ENCODE measurements at places on chromosomes 1 and 21.

GRCh38 chr1:110060034-110060661, 10.3 kb downstream of the ALX3 start:
- DNase-seq, result peak; percentile 21

GRCh38 chr1:107964336-107965109, 457 bp downstream of the VAV3 start:
- no peak for DNase-seq

DNA sequence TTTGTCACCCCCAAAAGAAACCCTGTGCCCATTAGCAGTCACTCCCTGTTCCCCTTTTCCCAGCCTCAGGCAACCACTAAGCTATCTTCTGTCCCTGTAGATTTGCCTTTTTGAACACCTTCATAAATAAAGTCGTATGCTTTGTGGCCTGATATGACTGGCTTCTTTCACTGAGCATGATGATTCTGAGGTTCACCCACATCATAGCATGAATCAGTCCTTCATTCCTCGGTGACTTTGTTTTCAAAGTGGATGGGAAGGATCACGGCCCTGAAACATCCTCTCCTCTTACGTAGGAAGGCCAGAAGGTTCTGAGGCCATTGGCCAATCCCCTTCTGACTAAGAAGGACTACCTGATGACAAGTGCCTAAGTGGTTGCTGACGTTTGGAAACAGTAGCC, 39.1 kb downstream of the NIPAL3 start:
- no peak for DNase-seq

- no peak for DNase-seq
Measured at GRCh38 chr1:111719674-111720132, 19.5 kb downstream of the INKA2 start.

GRCh38 chr1:225874431-225874830, 7.7 kb downstream of the TMEM63A start:
- no peak for DNase-seq

- no peak for DNase-seq
Measured at GRCh38 chr1:19768353-19769210, 31.1 kb downstream of the TMCO4 start.

- DNase-seq, result no peak
Measured at GRCh38 chr1:85630493-85630892, 49.9 kb downstream of the CCN1 start.

DNA sequence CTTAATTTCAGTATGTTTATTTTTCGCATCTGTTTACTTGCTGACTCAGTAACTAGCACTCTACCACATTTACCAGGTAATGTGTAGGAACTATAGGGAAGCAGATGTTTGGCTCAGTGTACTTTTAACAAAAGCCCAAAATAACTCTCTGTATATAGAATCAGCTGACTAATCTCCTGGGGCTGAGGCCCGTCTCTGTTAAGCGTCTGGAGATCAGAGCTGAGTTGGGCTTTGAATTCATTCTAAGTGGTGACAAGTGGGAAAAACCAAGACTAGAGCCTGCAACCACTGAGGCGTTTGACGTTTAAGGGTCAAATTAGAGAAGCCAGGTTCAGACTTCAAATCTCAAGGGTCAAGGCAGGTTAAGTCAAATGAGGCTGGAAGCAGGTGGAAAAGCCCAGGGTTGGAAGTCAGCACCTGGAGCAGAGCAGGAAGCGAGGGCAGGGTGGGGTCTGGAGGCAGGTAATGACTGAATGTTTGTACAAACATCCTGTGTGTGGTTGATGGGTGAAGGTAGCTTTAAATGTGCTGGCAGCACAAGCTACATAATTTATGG, 56.8 kb upstream of the LYST start:
- DNase-seq, result no peak

DNA sequence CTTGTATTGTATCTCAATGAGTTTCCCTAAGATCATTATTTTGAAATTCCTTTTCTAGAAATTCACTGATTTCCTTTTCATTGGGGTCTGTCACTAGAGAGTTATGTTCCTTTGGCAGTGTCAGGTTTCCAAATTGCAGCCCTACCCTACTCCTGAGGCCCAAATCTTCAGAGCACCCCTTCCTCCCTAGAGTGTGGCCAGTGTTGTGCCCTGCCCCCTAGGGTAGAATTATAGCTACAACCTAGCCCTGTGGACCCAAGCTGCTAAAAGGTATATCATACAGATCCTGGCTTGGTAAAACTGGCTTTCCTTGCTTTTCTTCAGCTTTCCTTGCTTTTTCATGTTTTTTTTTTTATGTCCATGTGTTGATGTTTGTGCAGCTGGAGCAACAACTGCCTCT, 60.7 kb downstream of the DIPK1A start:
- no peak for DNase-seq

DNA sequence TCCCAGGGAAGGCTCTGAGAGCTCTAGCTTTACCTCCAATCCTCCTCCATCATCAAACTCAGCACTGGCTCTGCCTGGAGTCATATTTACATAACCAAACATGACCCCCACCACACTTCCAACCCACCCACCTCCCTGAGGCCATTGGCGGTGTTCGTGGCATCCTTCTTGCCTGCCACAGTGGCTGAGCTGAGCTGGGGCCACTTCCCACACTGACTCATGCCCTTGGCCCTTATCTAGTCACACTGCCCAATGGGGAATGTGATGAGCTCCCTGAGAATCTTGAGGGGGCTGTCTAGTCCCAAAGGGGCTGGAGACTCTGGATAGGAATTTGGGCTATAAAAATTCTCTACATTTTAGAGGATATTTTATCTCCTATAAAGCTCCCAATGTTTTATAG, 230.9 kb upstream of the IRF2BP2 start:
- DNase-seq, result no peak

DNA sequence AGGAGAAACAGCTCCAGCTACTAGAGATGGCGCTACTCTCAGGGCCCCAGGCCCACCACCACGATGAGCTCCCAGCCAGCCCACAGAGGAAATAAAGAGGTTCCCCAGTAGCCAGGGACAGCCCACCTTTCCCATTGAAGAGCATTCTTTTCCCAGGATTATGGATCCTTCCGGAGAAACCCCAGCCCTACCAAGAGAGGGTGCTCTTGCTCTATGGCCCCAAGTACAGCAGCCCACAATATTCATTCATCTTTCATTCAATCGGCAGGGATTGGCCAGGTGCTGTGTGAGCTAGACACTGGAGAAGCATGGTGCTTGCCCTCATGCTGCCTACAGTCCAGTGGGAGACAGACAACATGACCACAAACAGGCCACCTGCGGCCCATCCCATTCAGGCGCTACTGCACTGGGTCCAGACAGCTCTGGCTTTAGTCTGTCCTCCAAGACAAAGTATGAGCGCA, 29.9 kb downstream of the PMVK start:
- DNase-seq, result peak; percentile 2

DNA sequence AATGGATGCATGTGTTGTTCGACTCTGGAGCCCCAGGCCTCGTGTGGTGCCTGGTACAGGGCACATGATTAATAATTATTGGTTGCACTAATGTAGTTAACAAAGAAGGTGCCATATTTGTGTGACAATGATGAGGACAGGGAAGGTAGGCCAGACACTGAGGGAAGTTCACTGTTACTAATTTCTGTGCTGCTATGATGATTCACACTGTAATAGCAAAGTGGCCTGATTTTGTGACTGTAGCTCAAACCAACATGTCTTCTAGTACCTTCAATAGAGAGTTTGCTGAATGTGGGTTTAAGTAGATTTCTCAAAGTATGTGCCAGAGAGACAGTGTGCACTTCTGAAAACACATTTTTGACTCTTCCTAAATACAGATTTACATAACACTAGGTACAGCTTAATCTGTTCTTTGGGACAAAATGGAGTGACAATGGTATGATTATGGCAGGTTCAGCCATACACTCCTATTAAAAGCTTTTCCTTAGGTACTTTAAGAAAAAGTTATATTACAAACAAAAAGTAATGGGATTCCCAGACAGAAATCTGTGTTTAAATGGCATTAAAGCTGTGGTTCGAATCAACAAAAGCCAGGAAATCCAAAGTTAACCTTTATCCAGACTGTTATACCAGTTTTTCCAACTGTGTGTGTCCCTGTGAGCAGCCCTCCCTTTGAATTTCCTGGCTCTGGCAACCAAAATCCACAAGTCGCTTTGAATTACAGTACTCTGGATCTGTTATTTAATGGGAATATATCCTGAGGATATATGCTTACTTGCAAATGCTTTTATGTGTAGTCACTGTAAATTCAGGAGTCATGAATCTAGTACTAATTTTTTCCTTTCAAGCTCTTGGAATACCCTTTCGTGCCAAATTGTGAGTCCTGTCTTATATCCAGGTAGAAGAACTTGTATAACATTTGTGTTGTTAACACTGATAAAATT, 277.1 kb upstream of the SGIP1 start:
- no peak for DNase-seq

- DNase-seq, result no peak
Measured at GRCh38 chr1:101128211-101128727, 102.7 kb upstream of the DPH5 start.

DNA sequence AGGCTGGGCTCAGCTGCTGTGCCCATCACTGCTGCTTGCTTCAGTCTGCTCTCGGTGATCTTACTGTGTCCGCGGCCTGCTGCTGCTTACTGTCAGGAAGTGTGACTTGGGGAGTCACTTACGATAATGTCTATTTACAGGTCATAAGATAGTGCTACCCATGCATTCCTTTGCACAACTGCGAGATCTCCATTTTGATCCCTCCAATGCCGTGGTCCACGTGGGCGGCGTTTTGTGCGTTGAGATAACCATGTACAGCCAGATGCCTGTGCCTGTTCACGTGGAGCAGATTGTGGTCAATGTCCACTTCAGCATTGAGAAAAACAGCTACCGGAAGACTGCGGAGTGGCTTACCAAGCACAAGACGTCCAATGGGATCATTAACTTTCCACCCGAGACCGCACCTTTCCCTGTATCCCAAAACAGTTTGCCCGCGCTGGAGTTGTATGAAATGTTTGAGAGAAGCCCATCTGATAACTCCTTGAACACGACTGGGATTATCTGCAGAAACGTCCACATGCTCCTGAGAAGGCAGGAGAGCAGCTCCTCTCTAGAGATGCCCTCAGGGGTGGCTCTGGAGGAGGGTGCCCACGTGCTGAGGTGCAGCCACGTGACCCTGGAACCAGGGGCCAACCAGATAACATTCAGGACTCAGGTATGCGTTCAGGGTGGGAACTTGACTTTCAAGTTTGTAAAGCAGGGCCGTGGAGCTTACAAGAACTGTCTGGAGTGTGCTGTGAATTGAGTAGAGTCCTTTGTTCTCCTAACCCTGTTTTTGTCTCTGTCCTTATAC, 24.4 kb upstream of the PWP2 start:
- DNase-seq, result no peak

DNA sequence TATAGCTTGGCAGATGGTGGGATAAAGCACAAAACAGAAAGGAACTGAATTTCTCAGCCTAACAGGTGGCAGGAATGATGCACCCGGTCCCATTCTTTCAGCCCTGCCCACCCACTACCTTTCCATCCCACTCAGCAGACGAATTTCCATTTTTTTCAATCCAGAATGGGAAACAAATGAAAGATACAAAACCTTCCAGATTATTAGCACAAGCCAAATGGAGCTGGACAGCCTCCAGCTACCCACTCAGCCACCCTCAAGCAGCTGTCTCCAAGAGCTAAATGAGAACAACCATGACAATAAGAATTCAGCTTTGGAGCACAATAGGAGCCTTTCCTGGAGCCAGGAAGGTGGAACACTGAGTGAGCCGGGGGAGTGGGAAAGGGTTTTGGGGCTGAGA, 96.3 kb upstream of the ST6GALNAC5 start:
- no peak for DNase-seq

DNA sequence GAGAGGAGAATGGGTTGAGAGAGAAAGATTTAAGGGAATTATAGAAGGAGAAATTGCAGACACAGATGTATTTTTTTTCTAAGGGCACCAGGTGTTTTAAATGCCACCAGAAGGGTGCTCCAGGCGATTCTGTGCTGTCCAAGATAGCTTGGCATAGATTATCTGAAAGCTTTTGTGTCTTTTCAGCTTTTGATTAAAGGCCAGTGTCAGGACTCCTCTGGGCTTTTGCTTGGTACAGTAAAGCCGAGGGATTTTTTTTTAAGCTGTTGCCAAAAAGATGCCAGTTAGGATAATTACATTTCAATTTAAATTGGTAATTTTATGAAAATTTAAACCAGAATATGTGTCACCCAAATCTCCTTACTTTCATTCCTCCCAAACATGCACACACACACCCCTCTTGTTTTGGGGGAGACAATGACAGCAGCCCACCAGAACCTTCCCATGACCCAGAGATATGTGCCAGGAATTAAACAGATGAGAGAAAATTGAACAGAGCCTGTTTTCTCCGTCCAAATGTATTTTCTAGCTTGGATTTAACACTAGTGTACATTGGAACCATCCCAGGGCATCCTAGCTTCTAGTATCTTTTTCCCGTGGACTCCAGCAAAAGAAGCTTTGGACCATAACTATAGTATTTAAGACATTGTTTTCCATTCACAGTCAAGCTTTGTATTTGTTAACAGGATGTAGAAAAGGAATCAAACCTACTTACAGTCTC, 670.7 kb upstream of the CXADR start:
- no peak for DNase-seq

- DNase-seq, result no peak
Measured at GRCh38 chr1:242534753-242535152, 10.3 kb upstream of the PLD5 start.

GRCh38 chr1:58933599-58933926, 149.7 kb upstream of the JUN start:
- DNase-seq, result no peak

- no peak for DNase-seq
Measured at GRCh38 chr1:217673387-217673786, 42.2 kb downstream of the SPATA17 start.

GRCh38 chr21:37462087-37462861, 95.7 kb downstream of the DYRK1A start:
- DNase-seq, result no peak

GRCh38 chr1:217188280-217189237, 442.3 kb downstream of the GPATCH2 start:
- DNase-seq, result no peak

DNA sequence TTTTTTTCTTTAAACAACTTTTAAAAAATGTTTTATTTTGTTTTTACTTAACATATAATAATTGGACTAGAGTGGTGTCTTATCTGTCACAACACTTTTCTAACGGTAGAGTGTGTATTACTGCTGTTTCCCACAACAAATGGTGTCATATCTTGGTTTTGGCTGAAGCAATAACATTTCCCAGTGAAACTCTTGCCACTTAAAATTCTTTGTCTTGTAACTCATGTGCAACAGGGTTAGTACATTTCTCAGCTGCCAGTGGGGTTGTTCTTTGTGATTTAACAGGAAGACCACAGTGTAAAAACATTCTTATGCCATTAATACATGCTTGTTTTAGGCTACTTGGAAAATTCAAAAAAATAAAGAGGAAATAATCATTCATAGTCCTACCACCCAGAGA, 43.5 kb downstream of the ALPL start:
- peak; percentile 22 for DNase-seq
